ENCODE measurements at places on chromosomes 11 and 22.

DNA sequence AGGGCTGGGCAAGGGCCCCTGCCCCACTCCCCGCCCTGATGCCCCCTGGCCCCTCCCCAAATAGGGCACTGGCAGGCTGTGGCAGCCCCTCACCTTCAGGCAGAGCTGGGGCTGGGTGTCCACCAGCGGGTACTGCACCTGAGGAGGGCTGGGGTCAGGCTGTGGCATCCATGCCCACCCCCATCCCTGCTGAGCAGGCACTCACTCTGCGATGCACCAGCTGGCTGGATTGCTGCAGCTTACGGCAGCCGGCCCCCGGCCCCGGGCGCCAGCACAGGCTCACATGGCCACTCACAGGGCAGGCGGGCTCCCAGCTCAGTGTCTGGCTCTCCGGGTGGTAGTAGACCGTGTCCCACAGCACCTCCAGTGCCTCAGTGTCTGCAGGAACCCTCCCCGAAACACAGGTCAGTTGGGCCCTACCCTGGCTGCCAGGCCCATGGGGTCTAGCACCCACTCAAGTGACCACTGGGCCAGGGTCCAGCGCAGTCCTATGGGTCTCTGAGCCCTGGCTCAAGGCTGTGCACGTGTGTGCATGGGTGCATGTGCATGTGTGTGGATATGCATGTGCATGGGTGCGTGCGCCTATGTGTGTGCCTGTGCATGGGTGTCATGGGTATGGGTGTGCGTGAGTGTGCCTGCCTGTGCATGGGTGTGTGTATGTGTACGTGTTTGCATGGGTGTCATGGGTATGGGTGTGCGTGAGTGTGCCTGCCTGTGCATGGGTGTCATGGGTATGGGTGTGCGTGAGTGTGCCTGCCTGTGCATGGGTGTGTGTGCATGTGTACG, 14.4 kb downstream of the IL17REL start:
- no peak for DNase-seq

- no peak for DNase-seq
These were observed 53.3 kb downstream of the TCF20 start for GRCh38 chr22:42217019-42217751.

DNA sequence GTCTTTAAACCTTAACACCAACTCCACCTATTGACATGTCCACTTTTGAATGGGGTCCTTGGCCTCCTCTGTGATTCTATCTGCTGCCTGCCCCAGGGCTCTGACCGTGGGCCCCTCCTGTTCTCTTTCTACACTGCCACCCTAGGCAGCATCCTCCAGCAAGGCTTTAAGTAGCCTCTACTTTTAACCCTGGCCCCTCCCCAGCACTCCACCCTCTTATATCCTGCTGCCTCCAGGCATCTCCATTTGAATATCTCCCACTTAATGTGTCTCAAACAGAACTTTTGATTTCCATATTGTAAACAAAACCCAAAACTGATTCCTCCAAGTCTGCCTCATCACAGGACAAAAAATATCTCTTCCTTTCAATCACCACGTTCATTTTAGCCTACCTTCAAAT, 90.5 kb upstream of the ARHGAP32 start:
- no peak for DNase-seq

DNA sequence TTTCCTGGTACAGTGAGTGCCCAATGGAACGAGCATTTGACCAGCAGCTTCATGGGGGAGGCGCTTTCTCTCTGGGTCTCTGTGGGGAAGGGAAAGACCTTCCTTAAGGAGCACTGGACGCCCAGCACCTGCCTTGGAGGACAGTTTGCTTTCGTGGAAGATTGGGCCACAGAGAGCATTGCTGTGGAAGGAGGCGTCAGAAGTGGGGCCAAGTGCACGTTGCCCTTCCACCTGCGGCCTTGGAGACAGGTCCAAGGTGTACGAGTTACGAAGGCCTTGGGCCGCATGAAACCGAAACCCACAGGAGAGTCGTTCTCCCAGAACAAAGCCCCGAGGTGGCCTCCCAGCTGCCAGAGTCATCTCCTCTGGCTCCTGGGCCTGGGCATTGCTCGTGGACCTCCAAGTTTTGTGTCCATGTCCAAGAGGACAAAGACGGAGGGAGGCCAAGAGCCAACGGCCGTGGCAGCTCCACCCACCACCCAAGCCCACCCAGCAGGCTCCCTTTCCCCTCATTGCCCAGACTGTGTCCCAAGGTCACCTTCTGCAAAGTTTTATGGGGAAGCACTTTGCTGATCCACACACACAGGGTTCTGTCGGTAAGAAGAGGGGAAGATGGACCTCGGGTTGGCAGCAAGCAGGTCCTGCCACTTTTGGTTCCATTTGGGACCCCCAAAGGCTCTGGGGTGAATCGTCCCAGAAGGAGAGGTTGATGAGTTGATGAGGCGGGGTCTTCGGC, 5.8 kb upstream of the NLRP6 start:
- DNase-seq: no peak

- no peak for DNase-seq
These were observed 23.2 kb downstream of the RTN4R start for GRCh38 chr22:20244691-20245576.
